ENCODE measurements at places on chromosomes 2 and 18. TPM values are rescaled to one million over a fixed set of nuclear protein-coding genes. Genes with fewer than 3 reads are reported as not detected.

The UGT1A4 gene
- not detected for total RNA-seq

- DNase-seq, result no peak
Observed at GRCh38 chr2:26631401-26632170, 9.6 kb downstream of the CIB4 start.

- no peak for DNase-seq
Observed at GRCh38 chr18:28128659-28128980, 48.3 kb downstream of the CDH2 start.

GRCh38 chr2:171018522-171018921 is 89.5 kb downstream of the GORASP2 start:
- no peak for DNase-seq

DNA sequence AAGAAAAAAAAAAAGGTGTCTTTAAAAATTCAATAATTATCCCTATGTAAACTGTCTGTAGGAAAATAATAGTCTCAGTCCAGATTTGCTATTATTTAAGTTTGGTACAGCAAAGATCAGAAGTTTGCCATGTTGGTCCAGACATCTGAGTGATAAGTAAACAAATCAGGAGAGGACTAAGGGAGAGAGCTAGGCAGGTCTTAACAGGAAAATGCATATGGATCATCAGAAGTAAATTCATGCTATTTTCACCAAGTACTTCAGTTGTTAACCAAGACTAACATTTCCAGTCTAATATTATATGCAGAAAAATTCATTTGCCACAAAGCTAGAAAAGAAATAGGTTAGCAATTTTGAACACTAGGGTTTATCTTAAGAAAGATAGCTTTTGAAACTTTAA is 95.0 kb upstream of the STK17B start:
- DNase-seq, result no peak

All from right atrium auricular region (tissue), 2 donors.